Kidney glomerular epithelial cell (primary cell): ENCODE measurements at places on chromosomes 2 and 18.
A peak's percentile ranks its signal among the peaks of the same experiment; 100 is the strongest.

DNA sequence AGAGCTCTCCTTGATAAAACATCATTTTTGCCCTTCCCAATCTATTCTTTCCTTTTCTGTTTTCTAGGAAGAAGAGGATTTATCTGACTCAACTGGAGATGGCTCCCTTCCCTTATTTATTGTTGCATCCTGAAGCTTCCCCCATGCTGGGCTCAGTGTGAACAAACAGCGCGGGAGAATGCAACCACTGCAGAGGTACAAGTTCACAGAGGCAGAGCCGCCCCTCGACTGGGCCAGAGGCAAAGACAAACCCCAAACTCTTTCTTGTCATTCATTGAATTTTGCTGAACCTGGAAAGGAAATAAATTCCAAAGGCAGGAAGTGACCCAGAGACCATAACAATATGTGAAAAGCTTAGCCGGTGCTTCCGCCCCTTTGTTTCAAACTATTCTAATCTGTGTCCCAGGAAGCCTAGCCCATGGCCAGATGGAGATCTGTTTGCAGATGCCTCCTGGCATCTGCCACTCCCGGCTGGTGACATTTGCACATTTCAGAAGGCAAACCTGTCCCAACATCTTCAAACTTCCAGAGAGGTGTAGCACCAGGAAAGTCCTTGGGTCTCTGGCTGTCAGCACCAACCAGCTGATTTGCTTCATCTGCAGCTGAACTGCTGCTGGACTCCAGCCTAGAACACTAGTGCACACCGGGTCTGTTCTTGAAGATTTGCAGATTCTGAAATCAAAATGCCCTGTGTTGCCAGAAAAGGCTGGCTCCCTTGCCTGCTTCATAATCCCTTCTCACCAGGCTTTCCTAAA is 79.4 kb upstream of the MAP4K3 start:
- no peak for DNase-seq

GRCh38 chr18:34795070-34795732 is 85.1 kb downstream of the DTNA start:
- DNase-seq = no peak

DNA sequence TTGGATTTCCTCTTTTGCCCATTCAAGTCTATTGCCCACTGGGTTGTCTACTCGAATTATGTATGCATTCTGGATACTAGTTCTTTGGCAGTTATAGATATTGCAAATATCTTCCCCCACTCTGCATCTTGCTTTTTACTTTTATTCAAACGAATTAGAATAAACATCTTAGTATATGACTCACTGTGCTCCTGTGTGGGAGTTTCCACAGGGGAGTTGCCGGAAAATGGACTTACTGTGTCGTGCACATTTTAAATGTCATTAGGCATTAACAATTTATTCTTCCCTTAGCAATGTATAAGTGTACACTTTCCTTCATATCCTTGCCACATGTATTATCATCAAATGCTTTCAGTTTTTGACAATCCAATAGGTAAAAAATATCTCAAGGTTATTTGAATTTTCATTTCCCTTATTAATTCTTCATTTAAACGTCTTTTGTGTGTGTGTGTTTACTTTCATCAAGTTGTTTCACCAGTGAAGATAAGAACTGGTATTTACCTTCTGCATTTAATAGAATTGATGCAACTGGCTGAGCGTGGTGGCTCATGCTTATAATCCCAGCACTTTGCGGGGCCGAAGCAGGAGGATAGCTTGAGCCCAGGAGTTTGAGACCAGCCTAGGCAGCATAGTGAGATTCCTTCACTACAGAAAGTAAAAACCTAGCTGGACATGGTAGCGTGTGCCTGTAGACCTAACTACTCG is 4.6 kb upstream of the UGT1A5 start:
- DNase-seq = peak; percentile 49

DNA sequence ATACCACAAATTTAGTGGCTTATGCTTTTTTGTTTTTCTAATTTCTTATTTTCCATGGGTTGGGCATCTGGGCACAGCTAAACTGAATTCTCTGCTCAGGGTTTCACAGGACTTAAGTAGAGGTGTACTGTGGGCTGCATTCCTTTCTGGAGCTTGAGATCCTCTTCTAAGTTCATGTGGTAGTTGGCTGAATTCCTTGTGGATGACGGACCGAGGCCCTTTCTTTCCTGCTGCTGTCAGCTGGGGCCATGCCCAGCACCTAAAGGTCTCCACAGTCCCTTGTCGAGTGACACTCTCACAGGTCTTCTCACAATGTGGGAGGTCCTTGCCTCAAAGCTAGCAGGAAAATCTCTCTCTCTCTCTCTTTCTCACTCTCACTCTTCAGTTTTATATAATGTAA is 433.5 kb upstream of the LRATD1 start:
- peak; percentile 56 for DNase-seq

GRCh38 chr2:75500633-75501032 is 60.1 kb downstream of the EVA1A start:
- DNase-seq = no peak

GRCh38 chr2:151544449-151544848 is 134.7 kb downstream of the RIF1 start:
- DNase-seq = no peak

DNA sequence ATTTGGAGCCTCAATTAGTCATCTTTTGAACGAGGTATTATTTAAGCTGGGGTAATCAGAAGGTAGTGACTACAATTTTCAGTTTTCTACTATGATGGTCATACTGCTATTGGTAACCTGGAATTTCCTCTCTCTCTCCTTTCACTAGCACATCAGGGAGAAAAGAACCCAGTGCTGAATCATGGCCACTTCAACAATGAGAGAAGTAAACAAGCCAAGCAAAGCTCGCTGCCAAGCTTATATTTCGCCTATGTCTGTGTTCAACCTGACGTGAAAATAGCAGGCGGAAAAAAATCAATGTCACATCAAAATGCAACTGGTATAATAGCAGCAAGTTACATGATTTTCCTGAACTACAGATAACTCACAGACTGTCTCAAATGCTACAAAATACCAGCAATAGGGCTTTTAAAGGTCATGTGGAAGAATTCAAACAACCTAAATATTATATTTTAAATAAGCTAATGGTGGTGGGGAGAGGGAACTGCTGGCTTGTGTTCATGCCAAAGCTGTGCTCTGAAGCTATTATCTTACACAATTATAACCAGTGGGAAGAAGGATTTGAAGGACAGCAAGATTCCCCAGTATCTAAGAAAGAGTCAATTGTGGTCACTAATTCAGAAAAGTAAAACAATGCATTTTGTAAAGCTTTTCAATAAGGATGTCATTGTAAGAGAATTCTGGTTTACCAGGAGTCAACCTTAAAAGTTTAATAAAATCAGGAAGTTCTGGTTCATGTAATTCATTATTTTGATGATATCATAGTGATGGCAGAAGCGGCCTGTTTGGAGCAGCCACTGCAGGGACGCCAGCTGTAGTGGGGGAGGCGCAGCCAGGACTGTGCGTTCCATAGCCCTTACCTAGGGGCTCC is 38.0 kb downstream of the RNF152 start:
- no peak for DNase-seq

DNA sequence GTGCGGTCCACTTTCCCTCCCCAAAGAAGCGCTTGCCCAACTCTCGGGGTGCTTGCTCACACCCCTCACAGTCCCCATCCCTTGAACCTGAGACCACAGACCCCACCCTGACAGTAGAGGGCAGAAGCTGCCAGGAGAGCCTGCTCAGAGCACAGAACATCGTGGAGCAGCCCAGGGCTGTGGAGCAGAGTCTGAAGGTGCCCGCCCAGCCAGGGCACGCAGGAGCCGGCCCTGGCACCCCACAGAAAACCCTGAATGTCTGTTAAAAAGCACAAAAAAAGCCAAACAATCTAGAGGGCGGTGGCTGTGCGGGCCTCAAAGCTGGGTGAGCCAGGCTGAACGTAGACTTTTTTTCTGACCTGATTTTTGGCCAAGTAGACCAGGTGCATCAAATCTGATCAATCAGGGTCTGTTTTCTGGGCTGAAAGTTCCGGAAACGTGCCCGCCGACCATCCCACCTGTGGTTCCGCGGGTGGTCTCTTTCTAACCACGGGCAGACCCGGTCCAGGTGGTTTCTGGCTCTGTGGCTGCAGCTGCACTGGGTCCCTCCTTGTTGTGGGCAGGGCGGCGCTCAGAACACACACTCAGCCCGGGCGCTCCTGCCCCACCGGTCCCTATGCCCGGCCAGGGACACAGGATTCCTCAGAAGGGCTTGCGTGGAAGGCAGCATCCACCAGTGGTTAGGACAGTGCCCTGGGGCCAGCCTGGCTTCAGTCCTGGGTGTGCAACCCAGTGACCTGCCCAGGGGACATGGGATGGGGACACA is 66.3 kb downstream of the SLC66A2 start:
- no peak for DNase-seq

GRCh38 chr2:95383635-95384027 is 18.9 kb upstream of the FAHD2A start:
- DNase-seq = no peak

DNA sequence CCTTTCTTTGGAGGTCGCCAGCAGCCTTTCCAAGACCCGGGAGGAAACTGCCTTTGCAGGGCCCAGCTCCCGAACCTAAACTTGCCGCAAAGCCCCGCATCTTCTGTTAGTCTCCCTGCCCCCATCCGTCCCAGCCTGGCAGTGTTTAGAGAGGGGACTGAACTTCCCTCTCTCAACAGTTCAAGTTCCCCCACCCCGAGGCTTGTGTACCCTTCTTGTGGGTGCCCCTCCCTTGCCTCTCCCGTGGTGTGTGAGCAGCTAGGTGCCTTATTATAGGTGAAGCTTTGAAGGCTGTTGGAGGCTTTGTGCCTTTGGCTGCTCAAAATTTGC is 1.4 kb downstream of the LBH start:
- no peak for DNase-seq

DNA sequence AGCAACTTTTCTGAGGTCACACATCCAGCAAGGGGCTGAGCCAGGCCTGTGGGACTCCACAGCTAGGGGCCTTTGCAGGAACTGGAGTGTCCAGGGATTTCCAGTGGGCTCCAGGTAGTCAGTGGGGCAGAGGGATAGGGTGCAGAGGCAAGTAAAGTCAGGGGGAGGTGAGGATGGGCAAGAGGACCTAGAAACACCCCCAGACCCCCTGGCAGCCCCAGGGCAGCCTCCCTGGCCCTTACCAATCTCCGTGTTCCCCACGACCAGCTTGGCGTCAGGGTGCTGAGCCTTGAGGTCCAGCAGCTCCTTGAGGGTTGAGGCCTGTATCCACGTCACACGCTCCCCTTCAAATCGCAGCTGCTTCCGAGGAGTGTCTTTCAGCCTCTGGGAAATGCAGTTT is 28.4 kb downstream of the XDH start:
- no peak for DNase-seq

DNA sequence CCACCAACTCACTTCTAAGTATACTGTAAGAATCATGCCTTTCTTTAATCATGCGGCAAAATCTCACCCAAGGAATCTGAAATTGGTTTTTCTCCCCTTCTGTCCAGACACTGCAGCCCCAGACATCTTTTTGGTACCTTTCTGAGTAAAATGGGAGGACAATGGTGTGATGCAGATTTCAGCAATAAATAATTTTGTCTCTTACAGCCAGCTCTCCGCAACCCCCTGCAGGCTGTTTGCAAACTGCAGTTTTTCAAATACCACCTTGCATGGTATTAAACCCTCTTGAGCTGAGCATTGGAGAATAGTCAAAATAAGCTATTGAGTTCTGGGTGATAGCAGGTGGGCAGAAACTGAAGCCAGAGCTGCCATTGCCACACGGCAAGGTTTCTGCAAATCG is 32.2 kb downstream of the GPR39 start:
- no peak for DNase-seq

GRCh38 chr2:37394796-37395555 is 50.5 kb downstream of the QPCT start:
- no peak for DNase-seq

- DNase-seq = no peak
Observed at GRCh38 chr2:42169874-42170521, 845 bp downstream of the EML4 start.

- DNase-seq = no peak
Observed at GRCh38 chr2:223625652-223626051, 23.5 kb upstream of the SCG2 start.

DNA sequence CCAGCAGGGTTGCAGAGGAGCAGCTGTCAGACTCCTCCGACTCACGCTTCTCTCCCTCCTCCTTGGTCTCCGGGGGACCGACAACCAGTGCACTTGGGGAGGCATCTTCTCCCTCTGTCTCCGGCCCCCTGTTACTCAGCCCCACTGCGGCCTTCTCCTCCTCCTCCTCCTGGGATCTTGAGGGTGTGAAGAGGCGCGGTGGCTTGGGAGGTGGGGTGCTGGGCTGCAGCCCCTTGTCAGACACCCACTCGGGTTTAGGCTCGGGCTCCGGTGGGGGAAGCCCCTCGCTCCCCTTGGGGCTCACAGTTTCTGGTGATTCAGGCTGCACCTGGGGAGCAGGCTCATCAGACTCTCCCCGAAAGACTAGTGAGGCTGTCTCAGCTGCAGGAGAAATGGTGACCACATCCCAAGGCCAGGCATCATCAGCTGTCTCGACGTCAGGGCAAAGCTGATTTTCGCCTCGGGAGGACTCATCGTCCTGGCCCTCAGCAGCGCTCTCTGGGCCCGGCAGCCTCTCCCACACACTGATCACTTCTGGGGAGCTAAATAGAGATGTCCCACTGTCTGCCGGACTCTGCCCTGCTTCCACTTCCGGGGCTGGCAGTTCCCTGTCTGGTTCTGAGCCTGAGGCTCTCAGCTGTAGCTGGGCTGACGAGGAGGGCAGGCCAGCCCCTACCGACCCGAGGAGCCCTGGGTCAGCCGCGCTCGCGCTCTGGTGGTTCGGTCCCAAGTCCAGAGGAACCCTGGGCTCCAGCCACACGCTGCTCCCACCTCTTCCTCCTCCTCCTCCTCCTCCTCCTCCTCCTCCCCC is 9.0 kb upstream of the SFXN5 start:
- DNase-seq = peak; percentile 5

- DNase-seq = no peak
Observed at GRCh38 chr2:129761569-129762021, 217.9 kb upstream of the RAB6C start.

GRCh38 chr2:173934895-173935294 is 30.3 kb downstream of the SP3 start:
- DNase-seq = no peak

GRCh38 chr2:161415034-161415986 is 787 bp upstream of the TBR1 start:
- DNase-seq = no peak

- DNase-seq = no peak
Observed at GRCh38 chr18:69758458-69758857, 189.2 kb downstream of the CD226 start.

- DNase-seq = no peak
Observed at GRCh38 chr2:143148011-143148410, 18.8 kb downstream of the ARHGAP15 start.

- no peak for DNase-seq
Observed at GRCh38 chr2:163138947-163139346, 300.4 kb upstream of the KCNH7 start.

DNA sequence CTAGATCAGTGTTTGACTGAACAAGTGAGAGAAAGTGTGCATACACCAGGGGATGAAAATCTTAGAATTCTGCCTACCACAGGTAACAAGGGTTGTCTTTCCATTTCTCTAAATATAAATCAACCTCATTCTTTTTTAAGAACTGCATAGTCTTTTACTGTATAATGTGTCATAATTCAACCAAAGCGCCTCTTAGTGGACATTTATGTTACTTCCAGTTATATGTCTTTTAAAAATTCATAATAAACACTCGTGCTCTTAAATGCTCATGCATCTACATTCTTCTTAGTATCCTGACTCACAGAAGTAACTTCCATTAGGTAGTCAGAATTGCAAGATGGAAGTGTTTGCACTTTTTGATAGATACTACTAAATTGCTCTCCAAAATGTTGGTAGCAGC is 76.2 kb downstream of the CHRNA1 start:
- DNase-seq = peak; percentile 51

GRCh38 chr18:64518191-64518590 is 369.3 kb upstream of the LINC00305 start:
- no peak for DNase-seq

- no peak for DNase-seq
Observed at GRCh38 chr18:32470460-32470713, 295 bp downstream of the GAREM1 start.
